Psoas muscle (tissue), 8 donors: ENCODE measurements at places on chromosomes 2 and 18. TPM values are rescaled to one million over a fixed set of nuclear protein-coding genes. Genes with fewer than 3 reads are reported as not detected.

Gene LINC00305
- total RNA-seq = not detected

Gene DNMT3A
- 26.2 TPM for total RNA-seq

Gene CD207
- not detected for total RNA-seq

Gene CYP27C1
- 0.13 TPM for total RNA-seq

Gene DNER
- not detected for total RNA-seq

Gene CYS1
- total RNA-seq = 0.14 TPM

Gene DNAH7
- 0.29 TPM for total RNA-seq

Gene TUBA3E
- not detected for total RNA-seq

Gene HOXD4
- total RNA-seq = 1.2 TPM

Gene CXCR1
- total RNA-seq = 0.28 TPM

Gene DSG1
- not detected for total RNA-seq

Gene UPP2
- total RNA-seq = not detected

Gene EGR4
- not detected for total RNA-seq

Gene GKN1
- not detected for total RNA-seq

Gene MROH2A
- total RNA-seq = not detected

Gene INPP5D
- 2.8 TPM for total RNA-seq

Gene ACVR1C
- total RNA-seq = 1.3 TPM

Gene TUBA4B
- not detected for total RNA-seq

Gene MAB21L4
- total RNA-seq = not detected

Gene ATF2
- 20.3 TPM for total RNA-seq

Gene MC5R
- total RNA-seq = not detected

Gene ELOA2
- total RNA-seq = not detected

Gene SCRN3
- 44.4 TPM for total RNA-seq

Gene LCT
- not detected for total RNA-seq

Gene LRATD1
- total RNA-seq = 0.25 TPM

Gene CCDC141
- total RNA-seq = 12.3 TPM

Gene PSMA8
- not detected for total RNA-seq

Gene SIGLEC15
- not detected for total RNA-seq

Gene CCDC74B
- not detected for total RNA-seq
